Right forelimb (tissue), 1 donor: ENCODE measurements at places on chromosomes 13 and 19.

DNA sequence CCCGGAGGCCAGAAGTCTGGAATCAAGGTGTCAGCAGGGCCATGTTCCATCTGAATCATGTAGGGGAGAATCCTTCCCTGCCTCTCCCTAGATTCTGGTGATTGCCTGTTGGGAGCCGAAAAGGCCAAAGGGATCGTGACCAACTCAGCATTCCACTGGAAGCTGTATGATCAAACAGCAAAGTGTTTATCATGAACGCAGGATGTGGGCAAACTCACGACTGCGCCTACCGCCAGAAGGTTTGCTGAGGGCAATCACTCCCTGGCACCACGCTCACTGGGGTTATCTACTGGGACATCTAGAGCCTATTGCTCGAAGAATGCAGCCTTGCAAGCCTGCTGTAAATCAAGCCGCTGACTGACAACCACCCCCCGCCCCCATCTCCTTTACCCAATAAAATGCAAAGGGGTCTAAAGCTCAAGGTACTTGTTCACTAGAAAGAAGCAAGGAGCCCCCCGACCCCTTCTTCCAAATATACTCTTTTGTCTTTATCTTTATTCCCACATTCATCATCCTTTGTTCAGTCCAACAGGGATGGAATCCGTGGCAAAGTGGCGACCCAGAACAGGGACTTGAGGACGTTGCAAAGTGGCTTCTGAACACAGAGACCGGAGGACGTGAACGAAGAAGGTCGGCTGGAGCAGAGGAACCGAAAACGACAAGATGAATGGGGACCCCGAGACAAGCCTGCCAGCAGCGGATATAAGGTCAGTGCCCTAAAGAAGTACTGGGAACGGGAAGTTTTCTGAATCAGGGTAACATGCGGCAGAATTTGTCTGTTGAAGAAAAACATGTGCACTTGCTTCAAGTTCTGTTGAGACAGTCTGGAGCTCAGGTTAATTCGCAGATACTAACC is 16.8 kb downstream of the CLEC4M start:
- no peak for DNase-seq

- DNase-seq = no peak
Observed at GRCh38 chr13:47680748-47681147, 320.3 kb downstream of the SUCLA2 start.

GRCh38 chr13:76672420-76672819 is 213.8 kb downstream of the KCTD12 start:
- DNase-seq = no peak

GRCh38 chr19:48975947-48976847 is 11.1 kb downstream of the FTL start:
- no peak for DNase-seq

DNA sequence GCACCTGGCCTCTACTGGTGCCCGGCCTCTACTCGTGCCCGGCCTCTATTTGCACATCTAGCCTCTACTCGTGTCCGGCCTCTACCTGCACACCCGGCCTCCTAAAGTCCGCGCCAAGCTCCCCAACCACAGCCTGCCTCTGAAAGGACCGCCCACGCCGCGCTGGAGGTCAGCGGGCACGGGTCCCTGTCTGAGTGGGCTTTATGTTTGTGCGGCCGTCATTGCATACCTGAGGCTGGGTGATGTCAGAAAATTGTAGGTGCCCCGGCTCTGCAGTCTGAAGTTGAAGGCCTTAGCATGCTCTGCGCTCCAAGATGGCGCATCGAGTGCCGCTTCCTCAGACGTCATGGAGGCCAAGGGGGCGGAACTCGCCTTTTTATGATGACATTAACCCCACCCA is 1.1 kb downstream of the ZNF135 start:
- DNase-seq = no peak

DNA sequence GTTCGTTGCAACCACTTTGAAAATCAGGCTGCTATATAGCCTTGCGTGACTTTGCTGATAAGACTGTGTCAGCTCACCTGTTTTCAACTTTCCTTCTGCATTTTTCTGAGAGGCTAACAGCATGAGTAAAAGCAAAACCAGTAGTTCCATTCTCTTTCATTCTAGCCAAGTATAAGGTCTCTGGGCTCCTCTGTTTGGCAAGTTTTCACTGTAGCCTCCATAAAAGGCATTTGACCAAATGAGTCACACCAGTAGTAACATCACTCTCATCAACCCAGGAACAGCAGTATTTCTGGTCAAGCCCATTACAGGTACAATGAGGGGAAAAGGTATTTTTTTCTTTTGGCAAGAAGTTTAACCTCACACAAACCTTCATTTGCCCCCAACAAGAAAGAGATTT is 1149.8 kb upstream of the MIR17HG start:
- no peak for DNase-seq

- DNase-seq = no peak
Observed at GRCh38 chr13:44748439-44748838, 172.3 kb upstream of the TSC22D1 start.

DNA sequence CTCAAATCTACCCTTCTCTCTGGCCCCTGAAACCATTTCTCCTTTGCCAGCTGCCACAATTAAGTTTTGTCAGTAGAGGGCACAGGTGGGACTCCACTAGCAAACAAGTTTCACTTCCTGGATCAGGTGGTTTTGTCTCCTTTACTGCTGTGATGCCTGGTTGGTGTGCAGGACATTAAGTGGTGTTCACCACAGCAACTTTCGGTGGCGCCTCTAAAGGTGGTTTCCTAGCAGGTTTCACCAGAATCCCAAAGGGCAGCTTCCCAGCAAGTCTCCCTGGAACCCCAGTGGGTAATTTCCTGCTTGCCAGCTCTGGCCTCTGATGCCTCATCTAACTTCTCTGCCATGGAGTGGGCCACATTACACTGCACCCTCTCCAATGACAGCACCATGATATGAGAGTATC is 16.6 kb downstream of the MED4 start:
- DNase-seq = no peak

DNA sequence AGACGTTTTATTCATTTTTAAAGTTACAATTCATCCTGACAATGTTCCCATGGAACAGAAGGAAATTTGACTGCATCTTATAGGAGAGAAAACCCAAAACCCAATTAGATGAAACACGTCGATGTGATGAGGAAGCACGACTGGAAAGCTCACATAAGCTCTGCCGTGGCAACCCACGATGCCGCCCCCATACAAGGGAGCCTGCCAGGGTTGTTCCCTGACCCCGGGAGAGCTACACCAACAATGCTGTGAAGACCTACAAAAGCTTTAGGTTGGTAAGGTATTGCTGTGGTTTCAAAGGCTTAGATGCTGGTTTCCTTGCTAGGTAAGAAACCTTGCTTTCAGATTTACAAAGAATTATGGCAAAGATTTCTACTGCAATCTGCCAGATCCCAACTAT is 393.1 kb downstream of the KLF12 start:
- no peak for DNase-seq
